A549 treated with CpdA at 1 μM for 4 hours (cell line): ENCODE measurements at places on chromosomes 4 and X. TPM values are rescaled to one million over a fixed set of nuclear protein-coding genes. Genes with fewer than 3 reads are reported as not detected.

The FGF13 gene
- total RNA-seq: not detected in 5 replicates

The CLGN gene
- total RNA-seq: 5.0 to 7.0 TPM (median 5.2 TPM) in 5 replicates

The G6PD gene
- total RNA-seq: 1,412 to 1,586 TPM (median 1,534 TPM) in 5 replicates

The CFAP99 gene
- total RNA-seq: 0.07 to 0.08 TPM in 2 of 5 replicates, not detected in the others

The EDNRA gene
- total RNA-seq: 0.30 to 0.55 TPM (median 0.35 TPM) in 5 replicates

The HSPA4L gene
- total RNA-seq: 9.6 to 10.8 TPM (median 10.0 TPM) in 5 replicates

The MAGEA12 gene
- 0.08 to 0.19 TPM (median 0.16 TPM) in 5 replicates for total RNA-seq

The CXCR3 gene
- total RNA-seq: 0.09 to 0.11 TPM in 2 of 5 replicates, not detected in the others

The VSIG4 gene
- total RNA-seq: not detected in 5 replicates

The HNRNPD gene
- 211 to 331 TPM (median 235 TPM) in 5 replicates for total RNA-seq

The PABPC1L2B gene
- not detected in 5 replicates for total RNA-seq

The NOCT gene
- total RNA-seq: 10.0 to 14.1 TPM (median 13.5 TPM) in 5 replicates

The TCEANC gene
- total RNA-seq: 0.63 to 0.82 TPM (median 0.80 TPM) in 5 replicates

The MTNR1A gene
- total RNA-seq: 0.23 to 0.51 TPM (median 0.35 TPM) in 5 replicates

The EGF gene
- total RNA-seq: 0.13 to 1.9 TPM (median 0.42 TPM) in 5 replicates

The SSX4B gene
- total RNA-seq: not detected in 5 replicates

The PGAM4 gene
- total RNA-seq: 0.26 to 0.50 TPM (median 0.38 TPM) in 4 of 5 replicates, not detected in the other
